ENCODE measurements at places on chromosomes 1 and 21.

DNA sequence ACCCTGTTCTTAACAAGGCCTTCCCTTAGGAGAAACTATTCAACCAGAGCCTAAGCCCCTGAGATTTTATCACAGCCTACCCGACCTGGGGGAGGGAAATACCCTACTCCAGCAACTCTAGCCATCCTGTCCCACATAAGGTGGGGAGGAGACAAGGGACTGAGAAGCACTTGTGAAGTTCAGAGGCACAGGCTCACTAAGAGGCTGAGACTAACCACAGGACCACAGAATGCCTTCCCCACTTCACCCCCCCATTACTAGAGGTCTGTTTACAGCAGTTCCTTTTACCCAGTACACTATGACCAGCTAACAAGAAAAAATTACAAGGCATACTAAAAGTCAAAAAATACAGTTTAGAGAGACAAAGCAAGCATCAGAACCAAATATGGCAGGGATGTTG lies 86.8 kb downstream of the TEX35 start:
- no peak for DNase-seq

- no peak for DNase-seq
These were observed 13.6 kb upstream of the FAM89A start for GRCh38 chr1:231053493-231054162.

GRCh38 chr1:6497215-6497866 lies 5.9 kb upstream of the PLEKHG5 start:
- DNase-seq, result no peak

GRCh38 chr1:230375147-230375546 lies 51.0 kb downstream of the PGBD5 start:
- DNase-seq, result no peak

- DNase-seq, result no peak
These were observed 36.2 kb upstream of the LRRC52 start for GRCh38 chr1:165507570-165507969.

DNA sequence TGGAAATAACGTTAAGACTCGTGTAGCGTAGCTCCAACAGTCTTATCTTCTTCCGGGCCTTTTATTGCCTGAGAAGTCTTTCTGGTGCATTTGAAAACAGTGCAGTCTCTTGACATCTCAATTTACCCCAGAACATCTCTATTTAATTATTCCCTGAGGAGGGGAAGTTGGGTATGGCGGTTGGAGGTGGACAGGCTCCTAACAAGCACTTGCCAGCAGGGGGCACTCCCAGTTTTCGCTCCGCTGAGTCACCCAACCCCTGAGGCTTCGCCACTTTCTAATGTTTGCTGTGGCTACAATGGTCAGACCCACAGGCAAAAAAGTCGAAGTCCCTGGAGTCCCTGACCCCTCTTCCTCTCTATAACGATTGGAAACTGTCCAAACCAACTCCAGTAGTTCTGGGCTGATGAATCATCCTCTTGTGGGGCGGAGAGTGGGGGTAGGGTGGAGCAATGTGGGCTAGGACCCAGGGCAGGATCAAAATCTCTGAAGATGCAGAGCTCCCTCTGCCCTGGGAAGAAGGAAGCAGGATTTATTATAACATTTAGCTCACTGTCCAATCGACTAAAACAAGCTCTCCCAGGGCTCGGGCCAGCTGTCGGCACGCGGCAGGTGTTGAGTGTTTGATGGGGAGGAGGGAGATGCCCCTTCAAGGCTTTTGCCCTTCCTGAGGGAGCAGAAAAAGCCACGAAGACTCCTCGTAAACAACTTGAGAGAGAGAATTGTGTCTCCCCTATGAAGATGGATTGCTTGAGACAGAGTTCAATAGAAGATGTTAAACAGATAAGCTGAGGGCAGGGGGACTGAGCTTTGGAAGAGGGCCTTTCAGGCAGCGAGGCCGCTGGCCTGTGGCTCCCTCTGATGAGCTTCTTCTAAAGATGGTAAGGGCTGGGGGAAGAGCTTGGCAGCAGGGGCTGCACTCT lies 85.7 kb downstream of the BRINP2 start:
- no peak for DNase-seq

DNA sequence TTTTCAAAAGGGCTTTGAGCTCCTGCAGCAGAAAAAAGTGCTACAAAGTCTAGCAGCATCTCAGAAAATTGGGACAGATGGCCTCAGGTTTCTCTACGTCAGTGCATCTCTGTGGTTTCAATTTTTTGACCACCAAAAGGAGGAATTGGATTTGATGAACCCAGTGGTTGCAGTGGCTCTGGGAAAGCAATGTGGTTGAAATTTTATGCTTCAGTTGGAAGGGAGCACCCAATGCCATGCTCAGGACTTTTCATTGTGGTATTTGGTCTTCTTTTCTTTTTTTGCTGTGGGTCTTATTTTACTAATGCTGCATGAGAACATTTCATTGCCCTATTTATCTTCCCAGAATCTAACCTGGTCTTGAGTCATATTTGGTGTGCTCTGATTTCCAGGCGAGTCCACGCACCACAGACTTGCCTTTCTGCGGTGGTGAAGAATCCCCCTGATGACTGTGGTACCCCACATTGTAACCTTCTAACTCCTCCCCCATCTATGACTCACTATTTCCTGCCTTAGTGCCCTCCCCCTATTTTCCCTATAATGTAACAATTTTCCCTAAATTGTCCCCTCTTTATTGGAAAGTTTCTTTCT lies 56.7 kb downstream of the S1PR1 start:
- no peak for DNase-seq

GRCh38 chr21:28674763-28675162 lies 317.9 kb downstream of the LTN1 start:
- no peak for DNase-seq

DNA sequence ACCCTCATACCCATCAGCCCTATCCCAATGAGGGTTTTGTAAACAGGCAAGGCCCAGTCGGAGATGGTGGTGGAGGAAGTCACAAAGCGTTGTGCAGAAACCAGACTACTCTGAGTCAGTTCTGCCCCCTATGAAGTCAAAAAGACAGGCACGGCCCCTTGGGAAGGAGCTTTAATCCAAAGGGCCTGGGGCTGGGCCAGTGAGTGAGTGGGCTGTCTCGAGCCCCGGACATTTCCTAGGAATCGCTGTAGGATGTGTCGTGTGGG lies 442 bp upstream of the AHCYL1 start:
- DNase-seq, result no peak

GRCh38 chr21:9758141-9758540 lies 763.2 kb upstream of the TPTE start:
- no peak for DNase-seq
